ENCODE measurements at places on chromosomes 2 and 18.

DNA sequence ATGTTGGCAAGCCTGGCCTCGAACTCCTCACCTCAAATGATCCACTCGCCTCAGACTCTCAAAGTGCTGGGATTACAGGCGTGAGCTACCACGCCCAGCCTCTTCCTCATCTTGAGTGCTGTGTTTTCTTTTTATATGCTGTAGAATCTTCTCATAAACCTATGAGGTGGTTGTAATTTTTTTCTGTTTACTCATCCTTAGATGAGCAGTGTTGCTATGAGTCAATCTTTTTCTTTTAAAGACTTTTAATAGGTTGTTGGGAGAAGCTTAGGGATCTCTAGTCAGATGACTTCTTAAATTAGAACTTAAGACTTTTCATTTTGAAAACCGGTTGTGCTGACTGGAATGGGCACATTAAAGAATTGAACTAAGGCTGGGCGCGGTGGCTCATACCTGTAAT, 8.7 kb upstream of the AAK1 start:
- no peak overlapping the region for H3K4me3 ChIP-seq
- H3K27me3 ChIP-seq: no peaks in the 10 kb centered on the region
- peak overlapping the region; percentile 74 for H3K27ac ChIP-seq
- peaks cover 2% of the 10 kb centered on the region for H3K4me1 ChIP-seq
- peak; percentile 1 for DNase-seq

- H3K4me3 ChIP-seq: no peak overlapping the region
- no peak for DNase-seq
- no peaks in the 10 kb centered on the region for H3K36me3 ChIP-seq
- H3K4me1 ChIP-seq: peaks cover 38% of the 10 kb centered on the region
- no peaks in the 10 kb centered on the region for H3K27me3 ChIP-seq
- H3K27ac ChIP-seq: no peak overlapping the region
Observed at GRCh38 chr2:46175419-46175818, 121.8 kb upstream of the EPAS1 start.

DNA sequence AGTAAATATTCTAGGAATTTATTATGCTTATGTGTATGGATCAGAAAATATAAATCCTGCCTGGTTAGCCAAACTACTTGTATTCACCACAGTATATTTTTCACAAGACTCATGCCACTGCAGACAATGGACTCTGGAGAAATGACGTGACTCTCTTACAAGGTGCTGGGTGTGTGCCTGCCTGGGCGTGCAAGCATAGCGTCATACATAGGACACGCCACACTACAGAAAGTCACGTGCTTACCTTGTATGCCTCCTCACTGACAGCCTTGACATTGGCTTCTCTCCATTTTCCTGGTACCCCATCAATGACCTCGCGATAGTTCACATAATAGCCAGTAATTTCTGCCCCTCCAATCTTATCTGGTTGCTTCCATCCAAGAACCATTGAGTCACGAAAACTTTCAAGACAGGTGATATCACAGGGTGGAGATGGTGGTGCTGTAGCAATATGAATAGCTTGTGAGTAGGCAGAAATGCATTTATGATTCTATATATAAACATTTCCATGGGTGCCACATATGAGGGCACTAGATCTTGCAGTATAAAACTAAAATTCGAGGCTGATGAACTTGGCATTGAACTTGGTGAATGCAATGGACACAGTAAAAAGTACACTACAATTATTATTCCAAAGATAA, 93.2 kb downstream of the MYOM1 start:
- H3K27ac ChIP-seq: no peak overlapping the region
- no peak overlapping the region for H3K4me3 ChIP-seq
- H3K27me3 ChIP-seq: no peaks in the 10 kb centered on the region
- DNase-seq: no peak
- H3K4me1 ChIP-seq: no peaks in the 10 kb centered on the region

DNA sequence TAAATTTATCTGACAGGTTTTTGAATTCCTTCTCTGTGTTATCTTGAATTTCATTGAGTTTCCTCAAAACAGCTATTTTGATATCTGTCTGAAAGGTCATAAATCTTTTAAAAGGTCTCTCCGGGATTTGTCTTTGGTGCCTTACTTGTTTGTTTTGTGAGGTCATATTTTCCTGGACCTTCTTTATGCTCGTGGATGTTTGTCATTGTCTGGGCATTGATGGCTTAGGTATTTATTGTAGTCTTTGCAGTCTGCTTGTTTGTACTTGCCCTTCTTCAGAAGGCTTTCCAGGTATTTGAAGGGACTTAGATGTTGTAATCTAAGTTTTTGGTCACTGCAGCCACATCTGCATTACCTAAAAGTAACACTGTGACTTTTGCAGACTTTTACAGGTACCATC, 355.2 kb downstream of the PARD3B start:
- no peaks in the 10 kb centered on the region for H3K27me3 ChIP-seq
- H3K27ac ChIP-seq: no peak overlapping the region
- no peaks in the 10 kb centered on the region for H3K36me3 ChIP-seq

- peaks cover 14% of the 10 kb centered on the region for H3K4me1 ChIP-seq
- H3K27ac ChIP-seq: peak overlapping the region; percentile 40
- peaks cover 33% of the 10 kb centered on the region for H3K36me3 ChIP-seq
- H3K27me3 ChIP-seq: no peaks in the 10 kb centered on the region
Observed at GRCh38 chr2:201135386-201135785, 19.4 kb downstream of the CFLAR start.

- H3K27ac ChIP-seq: no peak overlapping the region
- DNase-seq: no peak
Observed at GRCh38 chr18:57782049-57782448, 21.1 kb downstream of the ATP8B1 start.

DNA sequence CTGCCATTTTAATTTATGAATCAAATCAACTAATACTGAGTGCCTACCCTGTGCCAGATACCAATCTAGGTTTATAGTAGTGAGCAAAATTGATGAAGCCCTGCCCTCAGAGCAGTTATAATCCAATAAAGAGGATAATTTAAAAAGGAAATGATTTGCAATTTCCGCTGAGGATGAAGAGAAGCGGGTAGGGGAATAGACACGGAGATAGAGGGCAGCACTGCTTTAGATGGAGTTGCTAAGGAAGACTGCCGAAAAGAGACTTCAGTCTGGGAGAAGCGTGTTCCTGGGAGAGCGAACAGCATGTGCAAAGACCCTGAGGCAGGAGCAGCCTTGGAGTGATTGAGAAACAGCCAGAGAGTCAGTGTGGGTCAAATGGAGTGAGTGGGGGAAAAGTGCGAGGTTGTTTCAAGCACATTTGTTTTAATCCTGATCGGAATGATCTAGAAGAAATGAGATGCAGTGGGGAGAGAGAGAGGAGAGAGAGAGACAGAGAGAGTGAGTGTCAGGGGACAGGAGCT, 12.4 kb downstream of the LAMA3 start:
- H3K4me3 ChIP-seq: no peak overlapping the region
- no peaks in the 10 kb centered on the region for H3K27me3 ChIP-seq
- no peak for DNase-seq
- no peaks in the 10 kb centered on the region for H3K4me1 ChIP-seq
- H3K36me3 ChIP-seq: no peaks in the 10 kb centered on the region
